Osteoblast (primary cell): ENCODE measurements at places on chromosomes 1 and 21. TPM values are rescaled to one million over a fixed set of nuclear protein-coding genes. Genes with fewer than 3 reads are reported as not detected.

Gene HTR6
- under 0.01 TPM in 1 of 2 replicates, not detected in the other for total RNA-seq

Gene KIF2C
- total RNA-seq: 3.3 and 3.8 TPM in 2 replicates

Gene GPR3
- under 0.01 and 0.36 TPM in 2 replicates for total RNA-seq

Gene FCER1A
- total RNA-seq: not detected in 2 replicates

Gene NTPCR
- 15.6 and 26.5 TPM in 2 replicates for total RNA-seq

Gene BACH1
- 153 and 189 TPM in 2 replicates for total RNA-seq

Gene SELENBP1
- total RNA-seq: 28.3 and 42.0 TPM in 2 replicates

Gene WDR47
- 19.7 and 20.6 TPM in 2 replicates for total RNA-seq

Gene NDUFV3
- total RNA-seq: 65.1 and 66.2 TPM in 2 replicates

Gene GPR161
- total RNA-seq: 13.8 TPM in 2 replicates

Gene TSPAN1
- total RNA-seq: 0.59 and 1.1 TPM in 2 replicates

Gene PFKFB2
- total RNA-seq: 14.5 and 17.7 TPM in 2 replicates

Gene MNDA
- under 0.01 TPM in 1 of 2 replicates, not detected in the other for total RNA-seq

Gene POU3F1
- total RNA-seq: under 0.01 TPM in 2 replicates

Gene ADAM30
- not detected in 2 replicates for total RNA-seq

Gene LYPD8
- not detected in 2 replicates for total RNA-seq

Gene PROK1
- total RNA-seq: not detected in 2 replicates

Gene PLA2G2F
- not detected in 2 replicates for total RNA-seq

Gene TRIM45
- 1.4 and 2.1 TPM in 2 replicates for total RNA-seq

Gene SYCP1
- not detected in 2 replicates for total RNA-seq

Gene NEK2
- 1.4 and 2.4 TPM in 2 replicates for total RNA-seq

Gene FAM167B
- 2.5 and 4.4 TPM in 2 replicates for total RNA-seq

Gene LRRC71
- 0.36 and 0.59 TPM in 2 replicates for total RNA-seq

Gene TMEM39B
- total RNA-seq: 4.7 and 5.6 TPM in 2 replicates

Gene YY1AP1
- total RNA-seq: 54.6 and 75.1 TPM in 2 replicates

Gene MYOC
- total RNA-seq: not detected in 2 replicates

Gene KCNN3
- under 0.01 TPM in 2 replicates for total RNA-seq

Gene LAPTM5
- 0.72 and 1.8 TPM in 2 replicates for total RNA-seq

Gene PEAR1
- total RNA-seq: 17.0 and 21.2 TPM in 2 replicates

Gene FAM110D
- not detected in 2 replicates for total RNA-seq

Gene CYP4A11
- not detected in 2 replicates for total RNA-seq

Gene IARS2
- total RNA-seq: 76.6 and 79.3 TPM in 2 replicates

Gene SLC25A44
- 15.0 and 15.2 TPM in 2 replicates for total RNA-seq

Gene CGN
- not detected in 2 replicates for total RNA-seq

Gene S100A1
- 0.29 TPM in 1 of 2 replicates, not detected in the other for total RNA-seq

Gene H3-3A
- 127 and 166 TPM in 2 replicates for total RNA-seq

Gene RWDD3
- 11.2 and 12.7 TPM in 2 replicates for total RNA-seq
